Upper lobe of left lung (tissue), 6 donors: ENCODE measurements at places on chromosomes 2 and 18. TPM values are rescaled to one million over a fixed set of nuclear protein-coding genes. Genes with fewer than 3 reads are reported as not detected.
A peak's percentile ranks its signal among the peaks of the same experiment; 100 is the strongest.

The STPG4 gene
- total RNA-seq = 0.52 TPM

The NR4A2 gene
- 12.6 TPM for total RNA-seq

The LOXHD1 gene
- total RNA-seq = 1.2 TPM

The SH2D6 gene
- not detected for total RNA-seq

The COL4A4 gene
- total RNA-seq = 30.8 TPM

The ZNF236 gene
- total RNA-seq = 9.0 TPM

The TUBB8B gene
- total RNA-seq = not detected

The LYG2 gene
- total RNA-seq = not detected

- no peaks in the 10 kb centered on the region for H3K36me3 ChIP-seq
- H3K4me1 ChIP-seq = no peaks in the 10 kb centered on the region
- no peak overlapping the region for H3K4me3 ChIP-seq
- H3K27ac ChIP-seq = no peak overlapping the region
- H3K27me3 ChIP-seq = no peaks in the 10 kb centered on the region
Measured at GRCh38 chr18:49609256-49610021, 47.6 kb downstream of the LIPG start.

DNA sequence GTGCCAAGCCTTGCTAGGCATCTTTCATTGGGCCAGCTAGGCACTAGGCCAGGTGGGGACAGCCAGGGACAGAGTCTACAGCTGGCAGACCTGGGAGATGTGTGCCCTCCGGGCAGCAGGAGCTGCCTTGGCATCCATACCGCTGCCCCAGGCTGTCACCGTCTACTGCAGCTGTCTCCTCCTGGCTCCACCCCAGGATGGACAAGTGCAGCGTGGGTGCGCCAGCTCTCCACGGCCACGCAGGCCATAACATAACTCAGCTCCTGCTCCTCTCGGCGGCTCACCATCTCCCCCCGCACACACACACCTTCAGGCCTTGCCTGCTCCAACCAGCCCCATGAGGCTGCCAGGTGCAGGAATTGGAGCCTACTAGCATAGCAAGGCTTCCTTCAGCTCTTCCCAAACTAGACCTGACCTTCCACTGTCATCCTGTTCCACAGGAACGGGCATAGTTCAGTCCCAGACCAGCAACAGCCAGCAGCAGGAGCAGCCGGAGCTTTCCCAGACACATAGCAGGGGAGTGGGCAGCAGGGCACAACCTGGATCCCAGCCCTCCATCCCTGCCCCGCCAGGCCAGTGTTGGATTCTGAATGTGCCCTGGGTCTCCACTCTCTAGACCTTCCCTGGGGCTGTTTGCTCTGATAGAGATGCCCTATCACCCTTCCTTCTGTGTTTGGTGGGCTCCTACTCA, 2.5 kb upstream of the ADRA2B start:
- H3K4me3 ChIP-seq = no peak overlapping the region
- no peak overlapping the region for H3K27ac ChIP-seq
- no peak for DNase-seq
- H3K36me3 ChIP-seq = no peaks in the 10 kb centered on the region
- peaks cover 22% of the 10 kb centered on the region for H3K27me3 ChIP-seq
- peaks cover 11% of the 10 kb centered on the region for H3K4me1 ChIP-seq

GRCh38 chr2:36572719-36573059, 25.3 kb downstream of the FEZ2 start:
- DNase-seq = no peak
- no peak overlapping the region for H3K27ac ChIP-seq
- no peaks in the 10 kb centered on the region for H3K27me3 ChIP-seq
- H3K4me1 ChIP-seq = peaks cover 16% of the 10 kb centered on the region

- H3K36me3 ChIP-seq = no peaks in the 10 kb centered on the region
- no peaks in the 10 kb centered on the region for H3K27me3 ChIP-seq
- no peaks in the 10 kb centered on the region for H3K4me1 ChIP-seq
- no peak overlapping the region for H3K4me3 ChIP-seq
- H3K27ac ChIP-seq = no peak overlapping the region
Measured at GRCh38 chr2:12064153-12064552, 317.7 kb downstream of the LPIN1 start.

DNA sequence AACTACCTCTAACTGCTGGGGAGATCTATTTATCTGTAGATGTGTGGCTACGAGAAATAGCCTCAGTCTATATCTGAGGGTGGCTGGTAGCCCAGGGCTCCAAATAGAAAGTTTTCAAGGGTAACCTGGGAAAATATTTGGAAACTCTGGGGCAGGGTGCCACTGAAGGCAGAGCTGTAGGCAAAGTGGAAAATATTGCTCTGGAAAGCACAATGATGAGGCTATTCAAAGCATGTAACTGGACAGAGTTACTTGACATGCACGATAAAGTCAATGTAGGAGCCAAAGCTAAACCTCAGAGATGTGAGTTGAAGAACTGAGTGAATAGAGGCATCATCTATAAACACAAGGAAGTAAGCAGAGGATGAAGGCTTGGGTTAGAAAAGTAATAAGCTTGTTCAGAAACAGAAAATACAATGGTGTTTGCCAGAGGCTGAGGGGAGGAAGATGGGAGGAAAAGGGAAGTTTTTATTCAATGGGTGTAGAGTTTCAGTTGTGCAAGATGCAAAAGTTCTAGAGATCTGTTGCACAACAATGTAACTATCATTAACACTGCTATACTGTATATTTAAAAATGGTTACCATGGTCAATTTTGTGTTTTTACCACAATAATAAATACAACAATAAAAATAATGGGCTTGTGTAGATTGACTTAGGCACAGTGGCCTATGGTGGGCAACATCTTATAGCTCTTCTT, 171.6 kb downstream of the MBD2 start:
- H3K27me3 ChIP-seq = no peaks in the 10 kb centered on the region
- no peaks in the 10 kb centered on the region for H3K4me1 ChIP-seq
- no peak overlapping the region for H3K4me3 ChIP-seq
- no peaks in the 10 kb centered on the region for H3K36me3 ChIP-seq
- no peak overlapping the region for H3K27ac ChIP-seq
- DNase-seq = no peak

DNA sequence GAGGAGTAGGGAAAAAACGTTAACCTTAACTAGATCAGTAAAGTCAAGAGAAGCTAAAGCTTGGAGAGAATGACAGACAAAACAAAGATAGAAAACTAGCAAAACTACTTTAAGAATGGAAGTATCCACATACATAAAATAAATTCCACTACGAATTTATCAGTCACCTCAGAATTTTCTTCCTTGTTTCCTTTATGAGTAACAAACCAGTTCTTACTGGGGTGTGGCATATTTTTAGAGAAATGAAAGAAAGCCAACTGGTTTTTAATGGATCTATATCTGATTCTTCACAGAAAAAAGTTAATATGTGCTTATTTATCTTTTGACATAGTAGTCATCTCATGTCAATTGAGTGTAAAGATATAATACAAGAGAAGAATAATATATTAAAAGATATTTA, 2033.7 kb upstream of the CELF4 start:
- no peaks in the 10 kb centered on the region for H3K36me3 ChIP-seq
- H3K27ac ChIP-seq = no peak overlapping the region
- H3K4me1 ChIP-seq = no peaks in the 10 kb centered on the region
- H3K4me3 ChIP-seq = no peak overlapping the region

DNA sequence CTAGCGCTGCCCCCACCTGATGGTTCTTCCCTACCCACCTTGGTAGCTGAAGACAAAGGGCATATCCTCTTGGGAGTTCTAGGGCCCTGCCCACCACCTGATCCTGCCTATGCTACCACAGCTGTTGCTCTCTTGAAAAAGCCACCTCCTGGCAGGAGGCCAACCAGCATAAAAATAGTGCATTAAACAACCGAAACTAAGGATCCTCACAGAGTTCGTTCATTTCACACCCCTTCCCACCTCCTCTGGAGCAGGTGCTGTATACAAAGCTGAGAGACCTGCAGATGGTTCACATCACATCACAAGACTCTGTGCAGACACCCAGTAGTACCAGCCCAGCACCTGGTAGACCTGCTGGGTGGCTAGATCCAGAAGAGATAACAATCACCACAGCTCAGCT, 1348.0 kb upstream of the TMEFF2 start:
- no peaks in the 10 kb centered on the region for H3K27me3 ChIP-seq
- no peaks in the 10 kb centered on the region for H3K36me3 ChIP-seq
- no peak overlapping the region for H3K4me3 ChIP-seq
- H3K4me1 ChIP-seq = no peaks in the 10 kb centered on the region

DNA sequence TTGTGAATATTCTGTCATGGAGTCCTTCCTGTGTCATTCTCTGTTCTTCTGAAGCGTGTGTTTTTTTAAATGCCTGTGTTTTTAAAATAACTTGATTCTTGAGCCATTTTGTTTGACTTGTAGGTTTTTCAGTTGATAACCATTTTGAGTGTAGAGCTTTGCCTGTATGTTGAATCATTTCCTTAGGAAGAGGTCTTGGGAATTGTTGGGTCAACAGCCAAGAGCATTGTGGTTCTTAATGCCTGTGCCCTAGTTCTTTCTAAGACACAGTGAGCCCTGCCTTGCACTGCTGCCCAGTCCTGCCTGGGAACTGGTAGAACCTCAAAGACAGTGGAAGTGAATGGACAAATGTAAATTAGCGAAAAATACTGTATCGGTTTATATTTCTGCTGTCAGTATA, 25.9 kb downstream of the RAB12 start:
- no peaks in the 10 kb centered on the region for H3K4me1 ChIP-seq
- no peak overlapping the region for H3K4me3 ChIP-seq
- H3K27me3 ChIP-seq = no peaks in the 10 kb centered on the region
- no peak overlapping the region for H3K27ac ChIP-seq
- H3K36me3 ChIP-seq = peaks cover 59% of the 10 kb centered on the region

GRCh38 chr2:113755835-113756354, 547 bp downstream of the SLC35F5 start:
- H3K27me3 ChIP-seq = no peaks in the 10 kb centered on the region
- DNase-seq = no peak
- H3K36me3 ChIP-seq = peaks cover 3% of the 10 kb centered on the region
- peaks cover 23% of the 10 kb centered on the region for H3K4me1 ChIP-seq

- no peak for DNase-seq
- no peaks in the 10 kb centered on the region for H3K36me3 ChIP-seq
- no peaks in the 10 kb centered on the region for H3K4me1 ChIP-seq
- H3K27me3 ChIP-seq = no peaks in the 10 kb centered on the region
Measured at GRCh38 chr18:46678785-46679399, 21.9 kb upstream of the LOXHD1 start.

DNA sequence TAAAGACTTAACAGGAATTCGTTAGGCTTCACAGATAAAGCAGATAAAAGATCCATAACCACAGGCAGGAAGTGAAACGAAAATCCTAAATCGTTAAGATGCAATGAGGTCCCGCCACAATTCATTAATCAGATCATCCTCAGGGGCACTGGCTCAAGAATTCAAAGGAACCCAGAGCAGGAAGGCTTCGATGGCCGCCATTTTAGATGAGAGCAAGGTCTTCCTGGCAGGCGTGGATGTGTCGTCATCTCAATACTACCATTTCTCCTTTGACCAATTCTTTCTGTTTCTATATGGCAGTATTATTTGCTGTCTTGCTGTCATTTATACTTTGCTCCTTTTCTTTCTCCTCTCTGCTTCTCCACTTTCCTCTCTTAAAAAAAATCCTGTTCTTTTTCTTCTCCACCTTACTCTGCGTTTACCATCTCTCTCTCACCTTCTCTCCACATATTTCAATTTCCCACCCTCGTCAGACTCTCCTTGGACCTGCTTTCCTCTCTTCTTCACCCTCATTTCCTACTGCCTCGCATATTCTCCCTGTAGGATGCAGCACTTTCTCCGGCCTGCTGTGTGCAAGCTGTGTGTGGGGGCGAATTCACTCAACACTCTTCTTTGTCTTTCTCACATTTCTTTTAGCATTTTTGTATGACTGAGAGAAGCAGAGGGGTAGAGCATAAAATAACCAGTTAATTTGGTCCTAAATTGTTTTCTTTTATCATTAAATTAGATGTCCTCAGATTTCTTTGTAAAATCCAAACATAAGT, 35.1 kb upstream of the LHCGR start:
- no peaks in the 10 kb centered on the region for H3K4me1 ChIP-seq
- no peak overlapping the region for H3K4me3 ChIP-seq
- H3K36me3 ChIP-seq = no peaks in the 10 kb centered on the region

DNA sequence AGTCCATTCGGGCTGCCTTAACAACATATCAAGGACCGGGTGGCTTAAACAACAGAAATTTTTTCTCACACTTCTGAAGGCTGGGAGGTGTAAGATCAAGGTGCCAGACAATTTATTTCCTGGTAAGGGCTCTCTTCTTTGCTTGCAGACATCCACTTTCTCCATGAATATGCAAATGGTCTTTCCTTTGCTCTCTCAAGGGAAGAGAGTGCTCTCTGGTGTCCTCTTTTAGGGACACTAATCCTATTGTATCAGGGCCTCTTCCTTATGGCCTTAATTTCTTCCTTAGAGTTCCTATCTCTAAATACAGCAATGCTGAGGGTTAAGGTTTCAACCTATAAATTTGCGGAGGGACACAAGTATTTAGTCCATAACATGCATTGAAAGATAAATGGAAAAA, 770.8 kb downstream of the DSC3 start:
- no peak overlapping the region for H3K4me3 ChIP-seq
- no peak for DNase-seq
- no peaks in the 10 kb centered on the region for H3K4me1 ChIP-seq
- H3K36me3 ChIP-seq = no peaks in the 10 kb centered on the region
- H3K27ac ChIP-seq = no peak overlapping the region

- H3K27ac ChIP-seq = no peak overlapping the region
- no peaks in the 10 kb centered on the region for H3K36me3 ChIP-seq
- H3K4me1 ChIP-seq = peaks cover 16% of the 10 kb centered on the region
Measured at GRCh38 chr2:172282944-172283343, 144.4 kb upstream of the ITGA6 start.

GRCh38 chr18:42611134-42611533, 504.4 kb downstream of the RIT2 start:
- no peak for DNase-seq
- no peak overlapping the region for H3K4me3 ChIP-seq
- H3K27me3 ChIP-seq = no peaks in the 10 kb centered on the region
- H3K36me3 ChIP-seq = no peaks in the 10 kb centered on the region
- H3K27ac ChIP-seq = no peak overlapping the region

DNA sequence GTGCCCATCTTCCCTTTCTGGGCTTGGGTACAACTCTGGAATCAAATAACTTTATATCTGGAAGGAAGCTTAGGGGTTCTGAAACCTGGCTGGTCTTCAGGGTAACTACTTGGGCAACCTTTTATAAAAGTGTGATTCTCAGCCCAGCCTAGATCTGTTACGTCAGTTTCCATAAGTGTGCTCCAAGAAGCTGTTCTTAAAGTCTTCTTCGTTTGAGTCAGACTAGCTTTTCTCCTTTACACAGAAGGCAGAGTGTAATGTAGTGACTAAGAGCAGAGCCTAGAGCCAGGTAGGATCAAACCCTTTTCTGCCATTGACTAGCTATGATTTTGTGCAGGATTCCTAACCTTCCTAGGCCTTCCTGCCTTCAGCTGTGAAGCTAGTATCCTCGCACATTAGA, 5.8 kb downstream of the ITGA6 start:
- DNase-seq = no peak
- H3K27ac ChIP-seq = peak overlapping the region; percentile 53
- no peaks in the 10 kb centered on the region for H3K27me3 ChIP-seq
- H3K36me3 ChIP-seq = no peaks in the 10 kb centered on the region
- peaks cover 52% of the 10 kb centered on the region for H3K4me1 ChIP-seq

GRCh38 chr2:54589340-54590215, 133.5 kb downstream of the SPTBN1 start:
- H3K36me3 ChIP-seq = no peaks in the 10 kb centered on the region
- DNase-seq = no peak
- peaks cover 53% of the 10 kb centered on the region for H3K4me1 ChIP-seq
- no peaks in the 10 kb centered on the region for H3K27me3 ChIP-seq
- H3K4me3 ChIP-seq = no peak overlapping the region
- H3K27ac ChIP-seq = peak overlapping the region; percentile 73

GRCh38 chr18:25077038-25077943, 274.7 kb downstream of the ZNF521 start:
- no peak for DNase-seq
- H3K27me3 ChIP-seq = no peaks in the 10 kb centered on the region
- H3K4me1 ChIP-seq = peaks cover 11% of the 10 kb centered on the region
- no peak overlapping the region for H3K27ac ChIP-seq
- no peaks in the 10 kb centered on the region for H3K36me3 ChIP-seq
- no peak overlapping the region for H3K4me3 ChIP-seq
